Immature natural killer cell (primary cell): ENCODE measurements at places on chromosomes 1 and 21.

DNA sequence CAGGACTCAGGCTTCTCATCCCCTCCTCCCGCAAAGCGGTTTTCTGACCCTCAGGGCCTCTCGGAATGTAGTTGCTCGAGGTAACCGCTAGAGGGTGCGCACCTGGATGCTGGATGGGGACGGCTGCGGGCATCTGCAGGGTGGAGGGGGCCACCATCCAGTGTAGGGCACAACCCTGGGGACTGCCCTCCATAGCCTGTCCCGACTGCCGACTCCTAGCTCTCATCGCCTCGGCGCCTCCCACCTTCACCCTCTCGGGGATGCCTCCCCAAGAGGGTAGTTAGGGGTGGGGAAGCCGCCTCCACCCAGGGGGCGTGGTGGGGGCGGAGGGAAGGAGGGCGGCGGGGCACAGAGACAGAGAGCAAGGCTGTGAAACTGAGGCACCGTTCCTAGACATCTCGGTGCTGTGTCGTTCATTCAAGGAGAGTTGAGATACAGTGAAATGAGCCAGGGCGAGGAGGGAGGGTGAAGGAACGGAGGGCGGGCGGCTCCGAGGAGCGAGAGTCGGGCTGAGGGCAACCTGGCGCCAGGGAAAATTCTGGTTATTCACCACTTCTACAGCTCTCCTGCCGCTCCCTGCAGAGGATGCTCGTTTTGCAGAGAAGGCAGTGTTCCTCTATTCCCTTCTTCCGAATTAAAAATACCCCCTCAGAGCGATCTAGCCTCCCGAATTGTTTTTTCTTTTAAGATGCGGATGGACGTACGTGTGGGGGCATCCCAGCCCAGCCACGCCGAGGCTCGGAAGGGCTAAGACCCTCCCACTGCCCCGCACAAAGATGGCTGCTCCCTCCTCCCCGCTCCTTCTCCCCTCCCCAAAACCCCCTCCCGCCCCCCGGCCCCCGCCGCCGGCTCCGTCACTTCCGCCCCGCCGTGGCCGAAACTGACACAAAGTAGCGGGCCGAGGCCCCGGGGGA, at the start of gene ATP8B2:
Gene ATP8B2, plus strand, starts transcription at position 857 of the 914 bp plus-strand sequence. CDS start 2,617 bp downstream, outside the sequence.
- peak; percentile 81 for DNase-seq

- no peak for DNase-seq
Observed at GRCh38 chr1:39960431-39960958, 5.5 kb downstream of the MFSD2A start.

DNA sequence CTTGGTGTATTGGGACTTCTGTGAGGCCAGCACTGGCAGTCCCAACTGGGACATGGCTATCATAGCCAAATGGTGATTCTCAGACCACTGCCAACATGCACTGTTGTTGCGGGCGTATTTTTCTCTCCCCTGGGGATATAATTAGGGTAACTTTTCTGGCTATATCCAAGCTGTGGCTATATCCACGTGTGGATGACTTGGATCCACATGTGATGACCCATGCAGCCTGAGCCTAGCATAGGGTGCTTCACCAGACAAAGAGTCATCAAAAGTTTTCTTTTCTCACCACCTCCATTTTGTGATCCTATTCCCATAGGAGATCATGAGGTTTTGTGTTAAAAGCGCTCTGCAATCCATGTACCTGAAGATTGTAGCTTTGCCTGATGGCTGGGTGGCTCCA, 51.2 kb upstream of the CSF3R start:
- DNase-seq: no peak

GRCh38 chr1:33577663-33578062, 105.2 kb downstream of the ZSCAN20 start:
- DNase-seq: no peak

- no peak for DNase-seq
Observed at GRCh38 chr1:209250861-209251636, 332.5 kb upstream of the CAMK1G start.

GRCh38 chr1:42319128-42319851, 15.7 kb downstream of the FOXJ3 start:
- peak; percentile 13 for DNase-seq
